Fibroblast of skin of right quadriceps (primary cell): ENCODE measurements at places on chromosomes 5 and 9.
A peak's percentile ranks its signal among the peaks of the same experiment; 100 is the strongest.

DNA sequence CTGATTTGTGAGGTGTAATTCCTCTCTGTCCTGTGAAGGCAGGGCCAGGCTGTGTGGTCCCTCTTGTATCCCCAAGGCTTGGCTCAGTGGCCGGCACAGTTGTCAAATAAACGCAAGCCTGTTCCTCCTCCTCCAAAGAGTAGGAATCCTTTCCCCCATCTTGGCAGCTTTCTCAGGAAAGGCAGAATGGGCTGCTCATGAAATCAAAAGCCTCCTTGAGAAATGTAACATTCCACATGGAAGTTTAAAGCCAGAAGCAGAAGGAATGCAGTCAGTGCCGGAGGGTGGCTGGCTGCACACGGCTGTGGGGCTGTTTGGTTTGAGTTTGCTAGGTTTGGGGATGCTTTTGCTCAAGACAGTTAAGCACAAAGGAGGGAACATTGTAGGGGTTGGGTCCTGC lies 34.5 kb upstream of the MED10 start:
- no peak for DNase-seq

- DNase-seq, result peak; percentile 25
Observed at GRCh38 chr5:86974955-86975354, 292.7 kb upstream of the RASA1 start.

- no peak for DNase-seq
Observed at GRCh38 chr9:87465816-87466215, 31.9 kb upstream of the DAPK1 start.

- no peak for DNase-seq
Observed at GRCh38 chr5:136446565-136446964, 81.2 kb upstream of the TRPC7 start.

DNA sequence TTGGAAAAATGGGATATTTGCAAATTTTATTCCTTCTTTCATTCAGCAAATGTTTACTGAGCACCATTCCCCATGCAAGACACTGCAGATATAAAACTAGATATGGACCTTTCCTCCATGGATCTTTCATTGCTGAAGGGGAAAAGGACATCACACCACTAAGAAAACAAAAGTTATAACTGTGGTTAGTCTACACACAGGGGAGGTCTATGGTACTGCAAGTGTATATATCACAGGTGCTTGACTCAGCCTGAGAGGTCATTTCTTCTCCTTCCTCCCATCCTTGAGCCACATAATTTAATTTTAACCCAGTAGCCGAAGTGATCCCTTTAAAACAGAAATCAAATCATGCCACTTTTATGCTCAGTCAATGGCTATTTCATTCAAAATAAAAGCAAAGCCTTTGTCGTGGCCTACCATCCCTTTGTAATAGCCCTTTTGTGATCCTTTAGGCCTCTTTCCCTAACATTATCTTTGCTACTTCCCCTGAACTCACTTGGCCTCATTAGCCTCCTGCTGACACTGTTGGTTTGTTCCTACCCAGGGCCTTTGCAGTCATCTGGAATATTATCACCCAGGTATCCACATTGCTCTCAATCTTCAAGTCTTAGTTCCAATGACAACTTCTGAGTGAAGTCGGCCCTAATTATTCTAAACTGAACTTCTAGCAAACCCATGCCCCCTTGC lies 213.2 kb downstream of the GABRB2 start:
- DNase-seq, result no peak

- no peak for DNase-seq
Observed at GRCh38 chr5:89228355-89228754, 345.4 kb upstream of the MEF2C start.

DNA sequence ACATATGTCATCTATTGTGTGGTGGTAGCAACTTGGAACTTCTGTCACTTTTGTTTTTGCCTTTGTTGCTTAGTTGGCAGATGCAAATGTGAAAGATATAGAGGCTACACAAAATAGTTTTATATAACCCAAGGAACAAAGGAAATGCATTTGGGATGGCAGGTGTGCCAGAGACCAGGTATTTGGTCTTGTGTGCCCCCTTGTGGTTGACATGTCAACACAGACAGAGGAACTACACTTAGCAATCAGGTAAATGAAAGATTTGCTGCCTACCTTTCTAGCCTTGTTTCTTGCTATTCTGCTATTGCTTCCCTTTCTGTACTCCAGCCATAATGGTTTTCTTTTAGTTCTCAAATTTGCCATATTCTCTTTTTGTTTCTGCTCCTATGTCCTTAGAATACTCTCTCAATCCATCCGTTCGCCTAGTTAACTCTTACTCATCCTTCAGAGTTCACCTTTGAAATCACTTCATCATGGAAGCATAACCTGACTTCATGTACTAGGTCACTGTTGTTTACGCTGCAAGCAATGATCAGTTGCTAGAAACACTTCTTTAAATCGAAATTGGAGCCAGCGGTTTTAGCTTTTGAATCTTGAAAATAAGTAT lies 119.5 kb downstream of the TRPM3 start:
- DNase-seq, result no peak

GRCh38 chr9:91376239-91376638 lies 14.5 kb upstream of the AUH start:
- DNase-seq, result peak; percentile 74

DNA sequence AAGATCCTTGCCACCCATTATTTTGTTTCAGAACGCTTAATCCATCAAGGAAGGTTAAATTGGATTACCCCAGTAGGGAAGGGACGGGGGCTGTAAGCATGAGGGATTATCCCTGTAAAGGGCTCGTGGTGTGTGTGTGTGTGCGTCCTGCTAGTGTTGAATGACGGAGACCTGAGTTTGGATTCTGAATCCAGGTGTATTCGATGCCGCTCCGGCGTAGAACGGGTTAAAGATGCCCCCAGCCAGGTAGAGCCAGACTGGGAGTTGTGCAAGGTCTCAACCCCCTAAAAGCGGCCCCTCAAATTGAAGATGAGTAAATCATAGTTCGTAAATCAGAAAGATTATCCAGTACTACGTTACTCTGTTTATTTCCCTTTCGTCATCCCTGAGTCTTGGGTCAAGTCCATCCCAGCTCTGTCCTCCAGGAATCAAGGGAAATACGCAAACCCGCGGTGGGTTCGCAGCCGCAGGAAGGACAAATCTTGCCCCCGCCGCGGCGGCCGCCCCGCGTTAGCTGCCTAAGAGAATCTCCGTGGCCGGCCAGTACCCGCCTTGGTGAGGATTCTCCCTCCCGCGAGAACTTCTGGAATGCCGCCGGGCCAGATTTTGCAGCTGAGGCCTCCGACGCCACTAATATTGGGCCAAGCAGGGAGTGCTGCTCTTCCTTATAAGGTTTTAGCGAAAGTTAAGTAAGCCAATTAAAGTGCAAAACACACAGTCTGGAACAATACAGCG lies 586 bp upstream of the MTAP start:
- DNase-seq, result peak; percentile 86

- DNase-seq, result peak; percentile 39
Observed at GRCh38 chr5:88952344-88952743, 69.4 kb upstream of the MEF2C start.

DNA sequence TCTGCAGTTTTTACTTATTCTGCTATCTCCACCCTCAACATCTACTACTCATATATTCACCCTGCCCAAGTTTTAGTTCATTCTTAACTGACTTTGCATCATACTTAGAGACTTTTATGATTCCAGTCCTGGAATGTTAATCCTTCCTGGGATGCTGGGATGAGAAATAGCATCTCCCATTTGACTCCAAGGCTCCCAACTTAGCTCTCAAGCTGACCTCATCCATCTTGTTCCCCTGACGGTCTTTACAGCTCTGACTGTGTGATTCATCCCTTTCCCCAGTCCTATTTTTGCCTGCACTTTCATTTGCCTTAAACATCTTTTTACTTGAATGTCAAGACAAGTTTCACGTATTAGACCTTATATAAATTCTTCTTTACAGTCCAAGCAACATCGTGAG lies 297.8 kb downstream of the EPB41L4A start:
- DNase-seq, result peak; percentile 85

DNA sequence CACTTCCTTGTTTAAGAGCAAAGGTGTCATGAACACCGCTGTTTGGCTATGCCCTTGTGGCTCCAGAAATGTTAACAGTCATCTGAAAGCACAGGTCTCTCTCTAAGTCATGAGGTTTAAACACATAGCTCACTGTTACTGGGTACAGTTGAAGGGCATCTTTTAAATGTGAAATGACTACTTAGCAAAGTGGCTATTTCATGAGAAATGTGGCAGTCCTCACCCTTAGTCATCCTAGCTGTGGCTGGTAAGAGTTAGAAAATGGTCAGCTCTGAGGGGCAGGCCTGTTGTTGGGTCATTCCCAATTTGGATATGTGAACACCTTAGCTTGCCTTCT lies 24.2 kb upstream of the TMEM171 start:
- no peak for DNase-seq

DNA sequence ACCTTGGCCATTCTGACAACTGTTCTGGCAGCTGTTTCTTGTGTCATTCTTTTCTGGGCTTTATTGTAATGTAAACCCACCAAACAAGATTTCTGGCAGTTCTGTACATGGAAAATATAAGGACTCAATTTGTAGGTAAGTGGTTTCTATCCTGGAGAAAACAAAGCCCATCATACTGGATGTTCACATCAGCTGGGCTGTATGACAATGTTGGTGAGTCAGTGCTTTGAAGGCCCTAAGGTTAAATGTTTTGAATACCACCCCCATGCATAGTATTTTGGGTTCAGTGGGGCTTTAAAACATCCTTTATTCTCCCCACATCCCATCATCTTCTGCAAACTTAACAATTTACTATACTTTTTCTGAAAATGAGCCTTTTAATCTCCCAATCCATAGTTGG lies 52.5 kb downstream of the SH3GL2 start:
- no peak for DNase-seq

DNA sequence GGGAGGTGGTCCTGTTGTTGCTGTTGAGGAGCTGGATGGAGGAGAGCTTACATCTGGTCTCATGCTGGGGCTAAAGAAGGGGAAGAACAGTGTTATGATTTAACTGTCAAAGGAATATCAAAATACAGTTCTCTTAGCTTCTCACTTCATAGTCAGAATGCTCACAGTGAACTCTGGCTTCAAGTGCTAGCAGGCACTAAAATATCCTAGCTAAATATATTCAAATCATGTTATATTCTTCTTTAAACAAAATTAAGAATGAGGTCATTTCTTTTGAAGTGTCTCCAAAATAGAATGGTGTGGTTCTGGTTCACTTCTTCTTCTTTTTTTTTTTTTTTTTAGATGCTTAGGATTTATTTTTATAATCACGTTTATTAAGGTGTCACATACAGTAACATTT lies 89.4 kb downstream of the NR3C1 start:
- no peak for DNase-seq

DNA sequence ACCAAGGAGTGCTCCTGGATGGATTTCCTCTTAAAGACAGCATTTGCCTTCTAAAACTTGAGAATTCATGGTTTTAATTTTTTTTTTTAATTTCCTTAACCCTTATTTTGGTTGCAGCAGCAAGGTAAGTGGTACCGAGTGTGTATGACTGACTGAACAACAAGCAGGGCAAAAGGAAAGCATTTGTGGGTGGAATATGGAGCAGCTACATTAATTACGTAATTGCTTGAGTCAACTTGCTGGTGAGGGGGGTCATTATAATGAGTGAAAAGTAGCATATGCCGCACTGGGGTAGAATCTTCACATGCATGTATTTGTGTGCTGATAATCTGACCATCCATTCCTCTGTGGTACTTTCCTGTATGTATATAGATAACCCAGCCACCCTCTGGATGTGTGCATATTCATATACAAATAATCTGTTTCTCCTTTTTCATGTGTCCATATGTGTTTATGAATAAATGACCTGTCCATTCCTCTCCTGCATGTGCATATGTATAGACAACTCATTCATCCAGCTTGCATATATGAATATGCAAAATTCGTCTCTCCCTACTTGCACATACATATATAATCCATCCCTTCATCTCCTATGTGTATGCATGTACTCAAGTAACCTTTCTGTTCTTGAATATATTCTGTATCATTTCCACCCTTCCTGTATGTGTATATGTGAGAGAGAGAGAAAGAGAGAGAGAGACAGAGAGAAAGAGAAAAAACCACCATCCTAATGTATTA lies 147.5 kb upstream of the RUSC2 start:
- DNase-seq, result peak; percentile 17

- DNase-seq, result no peak
Observed at GRCh38 chr5:4945296-4945695, 194.8 kb upstream of the ADAMTS16 start.

- no peak for DNase-seq
Observed at GRCh38 chr5:60010328-60010727, 116.8 kb upstream of the PDE4D start.

GRCh38 chr5:55416306-55416705 lies 108.5 kb downstream of the MTREX start:
- DNase-seq, result peak; percentile 58

- no peak for DNase-seq
Observed at GRCh38 chr5:78545406-78545805, 103.2 kb downstream of the LHFPL2 start.

DNA sequence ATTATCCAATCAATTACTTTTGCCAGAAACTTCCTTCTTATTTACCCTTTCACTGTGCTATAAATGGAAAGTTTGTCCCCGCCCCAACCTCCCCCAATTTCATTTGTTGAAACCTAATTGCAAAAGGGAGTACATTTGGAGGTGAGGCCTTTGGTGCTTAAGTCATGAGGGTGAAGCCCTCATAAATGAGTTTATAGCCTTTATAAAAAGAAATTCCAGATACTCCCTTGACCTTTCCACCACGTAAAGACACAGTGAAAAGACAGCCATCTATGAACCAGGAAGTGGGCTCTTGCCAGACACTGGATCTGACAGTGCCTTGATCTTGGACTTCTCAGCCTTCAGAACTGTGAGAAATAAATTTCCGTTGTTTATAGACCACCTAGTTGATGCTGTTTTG lies 82.3 kb downstream of the NUDT12 start:
- DNase-seq, result no peak

- no peak for DNase-seq
Observed at GRCh38 chr9:37053684-37054362, 19.8 kb upstream of the PAX5 start.

DNA sequence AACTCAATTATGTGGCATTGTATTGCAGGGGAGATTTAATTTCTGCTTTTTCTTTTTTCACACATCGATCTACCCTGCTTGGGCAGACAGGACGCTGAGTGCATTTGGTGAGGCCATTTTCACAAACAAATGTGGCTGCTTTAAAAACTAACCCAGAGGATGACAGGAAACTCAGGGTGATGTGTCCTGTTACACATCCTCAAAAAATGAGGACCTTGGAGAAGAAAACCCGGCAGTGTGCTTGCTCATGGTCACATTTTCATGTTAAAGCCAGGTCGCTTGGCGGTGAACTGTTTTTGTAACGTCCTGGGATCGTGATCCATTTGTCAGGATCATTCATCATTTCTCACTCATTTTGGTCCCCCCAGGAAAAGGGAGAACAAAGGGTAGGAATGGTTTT lies 478.3 kb upstream of the ADAMTS16 start:
- DNase-seq, result peak; percentile 58
